Activated effector memory CD4-positive, alpha-beta T cell treated with Interleukin-2 at 50 U/mL for 16 hours (primary cell): ENCODE measurements at places on chromosomes 12 and 14.

- no peak for DNase-seq
Measured at GRCh38 chr14:35046751-35047536, 872 bp downstream of the FAM177A1 start.

DNA sequence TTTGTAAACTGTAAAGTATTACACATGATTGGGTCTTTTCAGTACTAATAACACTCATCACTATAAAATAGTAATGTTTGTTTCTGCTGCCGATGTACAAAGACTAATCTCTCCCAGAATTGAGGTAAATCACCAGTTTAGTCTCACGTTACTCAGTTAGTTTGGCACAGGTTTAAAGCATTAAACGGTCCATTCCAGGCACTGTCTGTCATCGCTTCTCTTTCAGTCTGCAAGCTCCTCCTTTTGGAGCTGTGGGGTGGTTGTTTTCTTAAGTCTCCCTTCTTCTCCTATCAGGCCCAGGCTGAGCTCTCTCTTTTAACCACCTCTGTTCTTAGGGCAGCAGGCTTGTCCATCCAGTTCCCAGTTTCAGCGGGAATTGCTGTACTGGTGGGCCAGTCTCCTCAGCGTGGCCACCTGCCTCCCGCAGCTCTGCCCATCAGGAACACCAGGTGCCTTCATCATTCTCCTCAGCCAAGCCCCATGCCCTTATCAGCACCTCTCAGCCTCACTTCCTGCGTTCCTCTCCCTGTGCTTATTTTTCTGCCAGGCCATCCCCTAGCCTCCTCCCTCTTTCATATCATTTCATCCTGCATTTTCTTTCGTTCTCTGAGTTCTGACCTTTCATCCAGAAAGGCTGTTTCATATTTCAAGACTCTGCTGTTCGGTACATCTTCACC lies 149.0 kb downstream of the TGFB3 start:
- DNase-seq, result no peak

DNA sequence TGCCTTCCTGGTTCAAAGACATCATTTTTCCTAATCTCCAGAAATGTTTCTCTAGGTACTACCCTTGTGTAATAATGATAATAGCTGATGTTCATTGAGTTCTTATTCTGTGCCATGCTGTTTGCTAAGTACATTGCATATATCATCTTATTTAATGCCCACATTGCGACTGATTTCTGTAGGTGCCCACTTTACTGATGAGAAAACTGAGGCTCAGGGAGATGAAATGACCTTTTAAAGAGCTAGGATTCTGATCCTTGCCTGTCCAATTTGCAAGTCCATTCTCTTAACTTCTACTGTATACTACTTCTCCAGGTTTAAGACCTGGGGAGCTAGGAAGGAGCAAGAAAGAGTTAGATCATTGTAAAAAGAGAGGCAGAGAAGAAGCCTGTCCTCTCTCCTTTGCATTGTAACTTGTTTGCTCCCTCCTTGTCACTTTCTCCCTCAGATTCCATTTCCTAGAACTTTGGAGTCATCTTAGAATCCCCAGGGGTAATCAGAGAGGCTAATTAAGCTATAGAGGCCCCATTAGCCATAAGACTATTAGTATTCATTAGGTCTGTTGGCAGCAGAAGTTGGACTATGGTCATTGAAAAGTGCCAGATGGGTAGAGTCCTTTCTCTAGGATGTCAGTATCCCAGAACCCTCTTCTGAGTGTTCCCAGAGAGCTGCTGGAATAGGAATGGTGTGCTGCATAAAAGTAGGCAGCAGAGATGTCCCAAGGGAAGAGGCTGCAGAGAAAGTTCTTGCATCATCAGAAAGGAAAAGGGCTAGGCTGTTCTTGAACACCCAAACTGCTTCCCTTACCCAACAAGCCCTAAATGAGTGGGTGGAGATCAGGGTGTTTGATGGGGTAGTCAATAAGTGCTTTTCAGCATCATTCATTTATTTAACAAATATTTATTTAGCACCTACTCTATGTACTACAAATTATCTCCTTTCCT lies 3.1 kb downstream of the DGKA start:
- DNase-seq, result no peak

DNA sequence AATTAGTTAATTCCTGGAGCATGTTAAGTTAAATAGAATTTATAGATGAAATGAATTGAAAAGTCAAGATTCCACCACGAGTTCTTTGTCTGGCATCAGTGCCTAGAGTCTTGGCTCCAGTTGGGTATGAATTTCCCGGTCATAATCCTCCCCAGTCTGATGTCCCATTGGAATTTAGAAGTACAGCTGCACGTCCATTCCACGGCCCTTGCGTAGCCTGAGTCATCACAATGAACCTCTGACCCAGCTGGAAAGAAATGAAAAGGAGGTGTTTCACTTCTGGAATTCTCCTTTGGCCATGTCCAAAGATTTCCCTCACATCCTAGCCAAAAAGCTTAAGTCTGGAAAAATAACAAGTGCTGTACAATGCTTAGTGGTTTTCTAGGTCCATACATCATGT lies 122.7 kb downstream of the KICS2 start:
- no peak for DNase-seq

DNA sequence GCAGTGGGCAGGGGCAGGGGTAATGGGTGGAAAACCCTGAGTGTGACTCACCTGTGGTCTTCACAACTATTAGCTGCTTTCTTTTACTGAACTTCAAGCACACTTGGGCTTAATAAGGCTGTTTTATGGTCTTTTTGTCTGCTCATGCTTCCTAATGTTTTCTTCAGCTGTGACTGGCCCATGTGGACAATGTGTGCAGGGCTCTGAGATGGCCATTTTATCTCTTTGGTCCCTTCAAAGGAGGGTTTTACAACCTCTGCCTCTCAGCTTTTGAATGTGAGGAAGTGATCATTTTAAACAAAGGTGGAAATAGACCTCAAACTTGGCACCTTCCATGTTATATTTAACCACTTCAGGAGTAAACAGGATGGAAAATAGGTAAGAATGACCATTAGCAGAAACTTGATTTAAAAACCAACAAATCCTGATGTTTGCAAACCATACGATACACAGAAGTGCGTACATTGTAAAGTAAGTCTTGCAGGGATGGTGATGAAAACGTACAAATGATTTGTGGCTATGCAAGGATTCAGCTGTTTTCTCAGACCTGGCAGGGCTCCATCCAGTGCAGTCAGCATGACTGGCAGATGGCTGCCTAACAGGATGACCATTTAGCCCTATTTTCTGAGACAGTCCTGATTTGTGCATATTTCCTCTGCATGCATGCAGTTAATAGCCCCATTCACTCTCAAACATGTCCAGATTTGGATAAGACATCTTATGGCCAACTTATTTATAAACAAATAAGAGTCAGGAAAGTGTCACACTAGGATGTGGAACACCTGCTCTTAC lies 103.2 kb downstream of the SLC38A4 start:
- no peak for DNase-seq

DNA sequence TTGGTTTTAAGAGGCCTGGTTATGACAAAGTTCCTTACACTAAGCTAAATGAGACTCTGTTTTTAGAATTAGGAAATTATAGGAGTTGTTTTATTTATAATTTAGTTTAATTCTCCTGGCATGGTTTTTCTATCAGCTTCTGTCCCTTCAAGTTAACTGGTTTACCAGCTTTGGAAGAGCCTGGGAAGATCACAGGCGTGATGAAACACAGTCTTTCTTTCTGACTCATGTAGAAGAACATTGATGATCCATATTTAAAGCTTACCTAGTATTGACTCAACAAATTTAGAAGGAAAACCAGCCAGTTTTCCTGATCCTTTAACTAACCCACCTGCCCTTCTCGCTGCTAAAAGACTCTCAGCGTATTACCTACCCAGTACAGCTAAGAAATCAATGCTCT lies 155.2 kb downstream of the TGFB3 start:
- no peak for DNase-seq

GRCh38 chr12:1213205-1213604 lies 222.2 kb downstream of the ERC1 start:
- DNase-seq, result no peak

GRCh38 chr14:68756000-68756481 lies 36.8 kb downstream of the ZFP36L1 start:
- DNase-seq, result no peak

- no peak for DNase-seq
Measured at GRCh38 chr12:128328961-128329360, 62.0 kb downstream of the TMEM132C start.

DNA sequence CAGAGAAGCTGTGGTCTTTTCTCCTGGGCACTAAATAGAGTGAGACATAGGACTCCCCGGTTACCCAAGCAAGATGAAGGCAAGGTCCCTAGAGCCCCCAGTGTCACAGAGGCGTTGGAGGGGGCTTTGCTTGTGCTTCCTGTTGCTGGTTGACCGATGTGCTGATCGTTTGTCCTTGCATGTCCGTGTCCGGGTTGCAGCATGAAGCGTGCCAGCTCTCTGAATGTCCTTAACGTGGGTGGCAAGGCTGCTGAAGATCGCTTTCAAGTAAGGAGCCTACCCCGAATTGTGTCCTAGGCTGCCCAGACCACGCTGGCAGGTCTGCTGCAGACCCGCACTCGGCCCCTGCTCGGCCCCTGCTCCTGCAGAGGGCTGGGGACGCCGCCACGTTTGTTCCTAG lies 23.1 kb downstream of the XRCC3 start:
- no peak for DNase-seq

- no peak for DNase-seq
Measured at GRCh38 chr12:108270035-108270848, 68.9 kb downstream of the CMKLR1 start.

DNA sequence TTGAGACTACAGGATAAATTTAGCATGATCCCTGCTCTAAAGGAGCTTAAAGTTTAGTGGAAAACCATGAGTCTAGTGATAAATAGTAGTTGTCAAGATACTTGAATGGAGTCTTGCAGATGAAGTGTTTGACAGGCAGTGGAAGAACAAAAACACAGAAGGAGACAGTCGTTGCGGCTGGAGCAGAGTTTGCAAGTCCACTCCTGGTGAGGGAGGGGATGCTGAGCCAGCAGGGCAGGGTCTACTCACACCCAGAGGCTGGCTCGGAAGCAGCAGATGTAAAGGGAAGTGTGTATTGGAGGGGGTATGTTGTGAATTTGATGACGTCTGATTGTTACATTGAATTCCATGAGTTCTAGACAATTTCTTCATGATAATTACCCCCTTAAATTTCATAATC lies 61.3 kb downstream of the TRAF3 start:
- DNase-seq, result no peak

DNA sequence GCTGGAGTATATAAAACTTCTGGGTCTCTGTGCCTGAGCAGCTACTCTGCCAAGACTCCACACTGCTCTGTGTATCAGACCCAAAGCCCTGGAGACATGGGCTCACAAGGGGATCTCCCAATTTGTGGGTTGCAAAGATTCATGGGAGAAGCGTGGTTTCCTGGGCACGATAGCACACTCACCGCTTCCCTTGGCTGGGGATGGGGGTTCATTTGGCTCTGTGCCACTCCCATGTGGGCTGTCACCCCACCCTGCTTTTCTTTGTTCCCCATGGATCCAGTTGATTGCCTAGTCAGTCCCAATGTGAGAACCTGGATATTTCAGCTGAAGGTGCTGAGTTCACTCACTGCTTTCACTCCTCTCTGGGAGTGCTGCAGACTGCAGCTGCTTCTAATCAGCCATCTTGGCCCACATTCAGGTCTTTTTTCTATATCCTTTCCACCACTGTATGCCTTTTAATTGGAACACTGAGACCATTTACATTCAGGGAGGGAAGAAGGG lies 40.0 kb upstream of the PCNX4 start:
- DNase-seq, result no peak

DNA sequence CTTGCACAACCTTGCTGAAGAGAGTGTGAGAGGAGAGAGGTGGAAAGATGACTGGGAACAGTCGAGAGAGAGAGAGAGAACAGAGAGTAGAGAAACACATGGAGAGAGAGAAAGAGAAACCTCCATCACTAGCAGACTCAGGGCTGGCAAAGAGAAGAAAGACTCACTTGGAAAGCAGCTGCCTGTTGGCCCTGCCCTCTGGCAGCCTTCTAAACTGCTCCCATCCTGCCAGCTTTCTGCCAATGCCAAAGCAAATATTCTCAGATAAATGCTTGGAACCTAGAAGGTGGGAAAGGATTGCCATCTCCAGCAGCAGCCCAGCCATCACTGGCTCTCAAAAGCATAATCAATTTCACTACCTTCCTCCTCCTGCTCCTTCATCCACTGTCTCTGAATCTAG lies 107.9 kb upstream of the WSCD2 start:
- DNase-seq, result no peak

DNA sequence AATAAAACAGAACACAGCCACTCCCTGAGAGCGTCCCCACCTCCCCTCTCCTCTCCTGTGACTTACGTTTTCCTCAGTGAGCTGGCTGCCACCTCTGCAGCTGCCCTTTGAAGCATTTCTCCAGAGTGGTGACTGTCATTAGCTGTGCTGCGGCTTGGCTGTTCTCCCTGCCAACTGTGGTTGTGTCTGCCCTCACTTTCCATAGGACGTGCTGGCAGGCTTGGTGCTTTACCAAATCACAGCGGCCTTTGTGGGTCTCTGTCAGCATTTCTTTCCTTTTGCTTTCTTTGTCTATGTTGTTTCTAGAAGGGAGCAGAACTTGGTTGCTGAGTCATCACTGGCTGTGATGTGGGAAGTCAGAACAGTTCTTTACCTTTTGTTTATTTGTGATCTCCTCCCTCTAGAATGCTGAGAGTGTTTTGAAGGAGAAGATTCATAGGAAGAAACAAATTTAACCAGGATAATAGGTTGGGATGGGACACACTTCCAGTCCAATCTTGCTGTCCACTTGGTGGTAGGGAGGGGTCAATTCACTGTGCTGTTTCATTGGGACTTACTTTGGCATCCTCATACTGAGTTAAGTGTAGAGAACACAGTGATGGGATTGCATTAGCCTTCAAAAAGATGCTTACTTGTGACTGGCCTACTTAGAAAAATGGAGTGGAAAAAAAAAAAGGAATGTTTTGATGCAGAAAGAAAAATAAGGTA lies 88.2 kb downstream of the TMX1 start:
- no peak for DNase-seq

- DNase-seq, result no peak
Measured at GRCh38 chr12:81167694-81168093, 89.8 kb downstream of the ACSS3 start.

GRCh38 chr12:103997286-103997900 lies 31.7 kb downstream of the TDG start:
- DNase-seq, result no peak

DNA sequence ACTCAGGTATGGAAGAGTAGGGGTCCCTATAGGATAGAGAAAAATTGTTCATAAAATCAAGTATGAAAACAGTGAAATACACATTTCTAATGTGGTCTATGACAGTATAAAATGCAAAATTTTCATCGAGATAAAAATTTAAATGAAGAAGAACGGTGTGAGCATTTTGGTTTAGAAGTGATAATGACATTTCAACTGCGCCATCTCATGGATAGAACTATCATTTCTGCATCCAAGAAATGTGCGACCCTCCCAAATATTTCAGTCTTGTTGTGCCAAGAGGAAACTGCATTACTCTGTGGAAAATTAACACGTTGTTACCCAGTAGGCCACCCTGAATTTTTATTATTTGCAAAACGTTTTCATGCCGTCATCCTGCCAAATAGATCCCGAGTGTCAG lies 108.8 kb downstream of the CRACR2A start:
- no peak for DNase-seq
